Fibroblast of upper back skin (primary cell): ENCODE measurements at places on chromosomes 13 and 19.

- no peak for DNase-seq
These were observed 20.0 kb downstream of the MAN2B1 start for GRCh38 chr19:12646551-12646950.

DNA sequence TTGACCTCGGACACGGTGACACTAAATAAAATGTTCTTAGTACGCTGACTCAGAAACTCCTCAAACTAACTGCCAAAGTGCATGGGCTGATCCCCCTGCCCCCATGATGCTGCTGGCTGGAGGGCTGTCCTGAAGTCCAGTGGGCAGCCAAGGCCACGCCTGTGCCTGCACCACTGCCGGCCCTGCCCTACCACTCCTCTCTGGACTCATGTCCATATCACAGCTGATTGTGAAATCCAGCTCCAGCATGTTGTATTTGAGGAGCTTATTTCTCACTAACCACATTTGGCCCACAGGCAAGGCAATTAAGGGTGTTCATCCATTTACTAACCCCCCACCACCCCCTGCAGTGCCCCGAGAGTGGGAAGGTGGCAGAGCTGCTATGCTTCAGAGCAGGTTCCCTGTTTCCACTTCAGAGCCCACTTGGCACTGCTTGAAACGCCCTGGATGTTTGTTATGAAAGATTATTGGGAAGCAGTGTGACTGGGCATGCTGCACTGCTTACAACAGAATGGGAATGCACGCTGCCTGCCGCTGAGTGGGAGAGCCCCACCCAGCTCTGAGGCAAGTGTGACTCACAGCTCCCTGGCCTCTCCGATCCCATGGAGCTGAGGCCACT is 114.0 kb downstream of the UQCRFS1 start:
- peak; percentile 68 for DNase-seq

- no peak for DNase-seq
These were observed 414.8 kb downstream of the GPC5 start for GRCh38 chr13:91813253-91813652.

GRCh38 chr19:50924586-50924985 is 13.4 kb upstream of the KLK4 start:
- DNase-seq = no peak

DNA sequence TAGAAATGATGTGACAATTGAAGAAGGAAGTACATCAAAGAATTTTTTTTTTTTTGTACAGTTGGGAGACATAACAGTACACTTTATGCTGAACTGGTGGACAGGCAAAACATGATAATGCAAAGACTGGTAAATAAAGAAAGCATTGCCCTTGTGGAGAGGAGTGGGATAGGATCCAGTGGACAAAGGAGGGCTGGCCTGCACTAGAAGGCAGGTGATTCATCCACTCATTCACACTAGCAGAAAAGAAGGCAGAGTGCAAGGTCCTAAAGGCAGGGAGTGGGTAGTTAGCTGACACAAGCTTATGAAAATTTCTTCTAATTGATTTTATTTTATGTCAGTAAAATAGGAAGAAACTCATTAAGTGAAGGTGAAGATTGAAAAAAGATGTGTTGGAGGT is 17.6 kb upstream of the NALCN start:
- peak; percentile 16 for DNase-seq

DNA sequence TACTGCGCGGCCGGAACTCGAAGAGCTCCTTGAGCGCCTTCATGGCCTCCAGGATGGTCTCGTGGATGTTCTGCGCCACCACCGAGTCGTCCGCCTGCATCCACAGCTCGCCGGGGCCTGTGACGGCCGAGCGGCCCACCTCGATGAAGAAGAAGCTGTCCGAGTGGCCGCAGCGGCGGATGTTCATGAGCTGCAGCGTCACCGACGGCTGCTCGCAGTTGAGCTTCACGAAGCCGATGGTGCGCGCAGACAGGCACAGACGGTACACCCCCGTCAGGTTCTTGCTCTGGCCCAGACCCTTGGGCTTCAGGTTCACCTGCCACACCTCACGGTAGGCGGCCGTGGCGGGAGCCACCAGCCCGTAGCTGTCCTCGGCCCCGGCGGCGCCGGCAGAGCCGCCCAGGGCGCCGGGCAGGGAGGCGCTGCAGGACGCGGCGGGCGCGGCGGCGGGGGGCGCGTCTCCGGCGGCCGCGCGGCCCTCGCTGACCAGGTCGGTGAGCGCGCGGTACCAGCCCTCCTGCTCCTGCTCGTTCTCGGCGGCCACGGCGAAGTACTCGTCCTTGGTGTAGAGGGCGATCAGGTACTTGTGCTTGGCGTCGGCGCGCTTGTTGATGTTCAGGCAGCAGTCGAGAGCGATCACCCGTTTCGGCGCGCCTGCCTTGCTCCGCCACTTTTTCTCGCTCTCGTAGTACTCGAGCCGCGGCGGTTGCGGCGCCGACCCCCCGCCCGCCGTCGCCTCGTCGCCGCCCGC is 1.1 kb downstream of the IRS2 start:
- peak; percentile 55 for DNase-seq

DNA sequence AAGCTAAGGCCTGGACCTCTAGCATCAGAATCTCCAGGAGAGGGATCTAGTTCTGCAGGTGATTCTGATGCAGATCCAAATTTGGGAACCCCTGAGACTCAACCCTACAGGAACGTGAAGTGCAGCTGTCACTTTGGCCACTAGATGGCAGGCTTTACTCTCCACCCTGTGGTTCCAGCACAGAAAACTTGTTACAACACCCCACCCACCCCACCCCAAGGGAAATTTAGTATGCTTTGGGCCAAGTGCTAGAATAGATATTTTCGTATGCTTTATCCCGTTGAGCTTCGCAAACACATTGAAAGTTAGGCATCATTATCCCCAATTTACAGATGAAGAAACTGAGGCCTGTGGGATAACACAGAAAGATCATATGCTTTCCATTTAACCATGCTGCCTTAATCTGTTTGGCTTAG is 232.0 kb downstream of the B3GLCT start:
- DNase-seq = peak; percentile 34

- DNase-seq = no peak
These were observed 6.0 kb upstream of the SULT2A1 start for GRCh38 chr19:47891923-47892666.

GRCh38 chr19:48433337-48433736 is 12.4 kb upstream of the GRWD1 start:
- no peak for DNase-seq

GRCh38 chr13:100848304-100848703 is 173.7 kb upstream of the TMTC4 start:
- no peak for DNase-seq

DNA sequence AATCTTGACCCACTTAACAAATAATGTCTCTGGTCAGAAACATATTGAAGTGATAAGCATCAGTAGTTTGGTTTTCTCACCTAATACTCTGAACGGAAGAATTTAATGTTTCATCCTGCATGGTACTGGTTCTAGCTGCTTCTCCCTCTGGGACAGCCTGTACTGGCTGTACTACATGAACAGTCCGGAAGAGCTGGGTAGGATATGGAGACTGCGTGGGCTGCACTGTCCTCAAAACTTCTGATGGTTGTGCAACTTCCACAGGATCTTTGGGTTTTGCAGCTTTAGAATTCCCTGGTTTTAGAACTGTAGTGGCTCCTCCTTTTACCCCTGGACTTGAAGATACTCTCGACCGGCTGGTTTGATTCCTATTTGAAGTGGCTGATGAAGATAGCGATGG is 78.3 kb downstream of the ELF1 start:
- no peak for DNase-seq

- DNase-seq = no peak
These were observed 572.4 kb downstream of the UQCRFS1 start for GRCh38 chr19:28640506-28640905.

GRCh38 chr19:8221161-8221560 is 12.0 kb downstream of the CERS4 start:
- DNase-seq = no peak

DNA sequence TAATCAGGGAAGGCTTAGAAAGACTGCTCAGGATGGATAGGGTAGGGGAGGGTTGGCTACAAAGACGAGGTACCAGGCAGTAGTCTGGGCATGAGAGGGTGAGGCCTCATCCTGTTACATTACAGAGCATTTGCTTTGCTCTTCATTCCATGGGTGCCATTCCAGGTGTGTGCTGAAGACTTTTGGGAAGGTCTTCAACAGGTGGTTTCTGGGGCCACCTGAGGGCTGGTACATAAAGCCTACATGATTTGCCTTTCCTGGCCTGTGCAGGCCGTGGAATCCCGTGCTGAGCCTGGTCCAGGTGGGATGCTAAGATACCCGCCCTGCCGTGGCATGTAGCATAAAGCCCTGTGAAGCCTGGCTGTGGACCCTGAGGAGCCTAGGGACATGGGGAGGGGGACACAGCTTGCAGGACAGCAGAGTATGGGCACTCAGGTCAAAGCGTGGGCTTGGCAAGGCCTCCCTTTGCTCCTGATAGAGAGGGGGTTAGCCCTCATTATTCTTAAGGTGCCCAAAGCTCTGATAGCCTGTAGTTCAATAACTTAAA is 55.6 kb upstream of the ZNF536 start:
- DNase-seq = no peak

DNA sequence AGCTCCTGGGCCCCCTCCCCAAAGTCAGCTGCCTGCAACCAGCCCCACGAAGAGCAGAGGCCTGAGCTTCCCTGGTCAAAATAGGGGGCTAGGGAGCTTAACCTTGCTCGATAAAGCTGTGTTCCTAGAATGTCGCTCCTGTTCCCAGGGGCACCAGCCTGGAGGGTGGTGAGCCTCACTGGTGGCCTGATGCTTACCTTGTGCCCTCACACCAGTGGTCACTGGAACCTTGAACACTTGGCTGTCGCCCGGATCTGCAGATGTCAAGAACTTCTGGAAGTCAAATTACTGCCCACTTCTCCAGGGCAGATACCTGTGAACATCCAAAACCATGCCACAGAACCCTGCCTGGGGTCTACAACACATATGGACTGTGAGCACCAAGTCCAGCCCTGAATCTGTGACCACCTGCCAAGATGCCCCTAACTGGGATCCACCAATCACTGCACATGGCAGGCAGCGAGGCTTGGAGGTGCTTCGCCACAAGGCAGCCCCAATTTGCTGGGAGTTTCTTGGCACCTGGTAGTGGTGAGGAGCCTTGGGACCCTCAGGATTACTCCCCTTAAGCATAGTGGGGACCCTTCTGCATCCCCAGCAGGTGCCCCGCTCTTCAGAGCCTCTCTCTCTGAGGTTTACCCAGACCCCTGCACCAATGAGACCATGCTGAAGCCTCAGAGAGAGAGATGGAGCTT is 4.7 kb upstream of the CEACAM5 start:
- no peak for DNase-seq

DNA sequence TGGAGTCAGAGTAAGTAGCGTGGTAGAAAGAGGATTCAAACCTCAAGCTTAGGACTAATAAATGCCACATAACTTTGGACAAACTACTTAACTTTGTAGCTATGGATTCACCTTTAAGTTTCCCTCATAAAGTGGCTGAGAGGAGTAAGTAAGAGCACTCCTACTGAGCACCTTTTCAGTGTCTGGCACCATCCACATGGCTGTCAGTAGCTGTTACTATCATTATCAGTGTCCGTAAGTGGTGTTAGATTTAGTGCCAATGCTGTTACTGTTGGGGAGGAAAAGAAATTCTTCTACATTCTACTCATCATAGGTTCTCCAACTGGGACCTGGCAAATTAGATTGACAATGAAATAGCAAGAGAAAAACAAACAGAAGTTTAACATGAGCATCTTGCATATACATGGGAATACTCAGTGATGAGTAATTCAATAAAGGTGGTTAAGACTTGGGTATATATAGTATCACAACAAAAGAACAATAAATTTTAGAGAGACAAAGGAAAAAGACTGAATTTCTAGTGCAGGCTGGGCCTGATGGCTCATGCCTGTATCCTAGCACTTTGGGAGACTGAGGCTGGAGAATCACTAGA is 165.6 kb upstream of the NBEA start:
- no peak for DNase-seq

- no peak for DNase-seq
These were observed 87.0 kb downstream of the MAB21L1 start for GRCh38 chr13:35389535-35389934.

- DNase-seq = peak; percentile 31
These were observed 1.2 kb downstream of the DAZAP1 start for GRCh38 chr19:1408300-1409203.

GRCh38 chr19:13053761-13054625 is 48.7 kb downstream of the LYL1 start:
- peak; percentile 98 for DNase-seq
